ENCODE measurements at places on chromosomes 5 and 9. TPM values are rescaled to one million over a fixed set of nuclear protein-coding genes. Genes with fewer than 3 reads are reported as not detected.

Gene ANKDD1B
- 6.4 TPM for total RNA-seq

Gene STING1
- 48.5 TPM for total RNA-seq

Gene PPIC
- total RNA-seq = 30.5 TPM

Gene TMEM171
- 6.9 TPM for total RNA-seq

Gene URM1
- total RNA-seq = 38.7 TPM

Gene FAM200C
- 11.8 TPM for total RNA-seq

Gene PCDHA9
- 0.58 TPM for total RNA-seq

Gene PCDHB13
- 7.9 TPM for total RNA-seq

Gene NUTM2G
- not detected for total RNA-seq

Gene PLPPR1
- 24.8 TPM for total RNA-seq

Gene MSX2
- total RNA-seq = 0.47 TPM

Gene PCDHA11
- 0.82 TPM for total RNA-seq

Gene TAF11L5
- not detected for total RNA-seq

Gene C5orf63
- total RNA-seq = 6.2 TPM

Gene FBXL7
- total RNA-seq = 19.6 TPM

Gene OGN
- total RNA-seq = 46.5 TPM

Gene IFNA2
- not detected for total RNA-seq

Gene NR6A1
- 1.2 TPM for total RNA-seq

Gene TMEM252
- 5.7 TPM for total RNA-seq

Gene LIX1
- 2.6 TPM for total RNA-seq

Gene PCDHB4
- total RNA-seq = 3.8 TPM

Gene NEUROG1
- total RNA-seq = not detected

Gene PCDHB9
- total RNA-seq = 3.3 TPM

Gene ZNF879
- total RNA-seq = 6.1 TPM

Gene CSF1R
- 39.5 TPM for total RNA-seq

Gene TBC1D2
- total RNA-seq = 6.7 TPM

Gene ANKRD18A
- total RNA-seq = 2.9 TPM

Gene MRPL50
- total RNA-seq = 24.1 TPM

Gene CA9
- 0.70 TPM for total RNA-seq

Gene COL27A1
- 49.3 TPM for total RNA-seq

Gene HDAC3
- 57.7 TPM for total RNA-seq

Gene SMIM23
- not detected for total RNA-seq

Gene FOXI1
- total RNA-seq = 3.8 TPM

Measured in metanephros (tissue), 2 donors.